ENCODE measurements at places on chromosomes 13 and 19.

GRCh38 chr19:44592451-44592890 lies 20.9 kb upstream of the IGSF23 start:
- DNase-seq: no peak

DNA sequence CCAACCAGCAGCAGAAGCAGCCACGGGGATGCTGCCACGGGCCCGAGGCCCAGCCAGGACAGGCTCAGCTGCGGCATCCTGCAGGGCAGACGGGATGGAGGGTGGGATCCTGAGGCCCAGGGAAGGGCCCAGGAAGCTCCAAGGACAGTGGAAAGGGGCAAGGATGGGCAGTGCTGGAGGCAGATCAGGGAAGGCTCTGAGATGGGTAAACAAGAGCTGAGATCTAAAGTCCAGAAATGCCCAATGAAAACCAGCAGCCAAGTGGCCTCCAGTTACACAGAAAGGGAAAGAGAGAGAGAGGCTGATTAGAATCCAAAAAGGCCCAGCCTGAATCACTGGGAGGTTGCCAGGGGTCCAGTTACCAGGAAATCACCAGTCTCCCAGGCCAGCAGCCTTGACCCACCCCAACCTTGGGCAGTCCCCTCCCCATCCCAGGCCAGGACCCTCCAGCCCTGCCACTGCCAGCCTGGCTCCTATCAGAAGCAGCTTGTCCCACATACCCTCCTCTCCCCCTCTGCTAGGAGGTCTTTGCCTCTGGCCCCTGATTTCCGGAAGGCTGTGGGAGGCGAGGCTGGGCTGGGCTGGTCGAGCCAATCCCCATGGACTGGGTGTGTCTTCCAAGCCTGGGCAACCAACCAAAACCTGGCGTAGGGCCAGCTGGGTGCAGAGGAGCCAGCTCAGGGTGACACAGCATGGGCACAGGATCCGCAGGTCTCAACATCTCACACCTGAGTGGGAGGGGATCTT lies at the start of gene CYP4F11:
Gene CYP4F11 (minus strand): TSS at position 198 of the 747 bp plus-strand sequence. CDS start 121 bp downstream, at position 77.
- no peak for DNase-seq

DNA sequence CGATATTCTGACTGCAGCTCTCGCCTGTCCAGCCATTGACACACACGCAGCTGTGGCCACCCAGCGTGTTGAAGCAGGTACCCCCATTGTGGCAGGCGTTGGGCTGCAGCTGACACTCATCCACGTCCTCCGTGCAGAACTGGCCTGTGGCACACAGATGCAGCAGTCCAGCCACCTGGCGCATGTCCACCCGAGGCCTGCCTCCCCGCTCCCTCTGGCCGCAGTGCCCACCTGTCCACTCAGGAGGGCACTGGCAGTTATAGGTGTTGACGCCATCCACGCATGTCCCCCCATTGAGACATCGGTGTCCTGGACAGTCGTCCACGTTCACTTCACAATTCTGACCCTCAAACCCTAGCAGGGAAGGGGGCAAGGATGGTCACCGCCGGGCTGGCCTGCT lies 9.3 kb downstream of the NOTCH3 start:
- DNase-seq: no peak

- no peak for DNase-seq
These were observed 30.6 kb upstream of the ATP1A3 start for GRCh38 chr19:42024622-42025111.

DNA sequence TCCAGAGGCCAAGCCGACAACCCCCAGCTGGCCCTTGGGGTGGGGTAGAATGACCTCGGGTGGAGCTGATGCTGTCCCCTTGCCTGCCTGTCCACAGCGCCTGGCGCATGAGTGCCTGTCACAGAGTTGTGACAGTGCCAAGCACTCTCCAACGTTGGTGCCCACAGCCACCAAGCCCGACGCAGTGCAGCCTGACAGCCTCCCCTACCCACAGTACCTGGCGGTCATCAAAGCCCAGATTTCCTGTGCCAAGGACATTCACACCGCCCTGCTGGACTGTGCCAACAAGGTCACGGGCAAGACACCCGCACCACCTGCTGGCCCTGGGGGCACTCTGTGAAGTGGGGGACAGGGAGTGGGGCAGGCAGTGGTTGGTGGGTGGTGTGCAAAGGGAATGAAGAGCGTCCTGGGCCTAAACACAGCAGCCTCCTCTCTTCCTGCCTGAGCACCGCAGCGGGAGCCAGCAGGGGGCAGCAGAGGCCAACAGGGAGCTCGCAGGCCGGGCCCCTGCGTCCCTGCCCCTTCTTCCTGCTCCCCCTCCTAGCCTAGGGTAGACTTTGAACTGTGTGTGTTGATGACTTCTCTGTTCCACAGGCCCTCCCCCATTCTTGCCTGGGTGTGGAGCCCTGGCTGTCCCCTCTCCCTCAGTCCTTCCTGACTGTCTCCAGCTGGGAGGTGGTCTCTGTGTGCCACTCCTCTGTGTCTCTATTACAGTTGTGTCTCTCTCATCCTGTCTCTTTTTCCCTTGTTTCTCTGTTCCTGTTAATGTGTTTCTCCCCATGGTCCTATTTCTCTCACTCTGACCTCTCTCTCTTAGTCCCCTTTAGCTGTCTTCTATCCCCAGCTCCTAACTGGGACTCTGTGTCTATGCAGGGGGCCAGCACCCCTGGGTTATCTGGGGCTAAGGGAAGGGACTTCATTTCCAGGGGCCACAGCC lies 6.5 kb downstream of the MED29 start:
- peak; percentile 90 for DNase-seq

- peak; percentile 67 for DNase-seq
These were observed 624 bp downstream of the CTXN1 start for GRCh38 chr19:7925171-7925851.

- DNase-seq: no peak
These were observed 4.7 kb downstream of the LENG1 start for GRCh38 chr19:54154603-54155345.

- peak; percentile 38 for DNase-seq
These were observed 19.8 kb upstream of the TCF3 start for GRCh38 chr19:1672038-1672768.

GRCh38 chr13:23583491-23583890 lies 13.3 kb downstream of the TNFRSF19 start:
- no peak for DNase-seq

DNA sequence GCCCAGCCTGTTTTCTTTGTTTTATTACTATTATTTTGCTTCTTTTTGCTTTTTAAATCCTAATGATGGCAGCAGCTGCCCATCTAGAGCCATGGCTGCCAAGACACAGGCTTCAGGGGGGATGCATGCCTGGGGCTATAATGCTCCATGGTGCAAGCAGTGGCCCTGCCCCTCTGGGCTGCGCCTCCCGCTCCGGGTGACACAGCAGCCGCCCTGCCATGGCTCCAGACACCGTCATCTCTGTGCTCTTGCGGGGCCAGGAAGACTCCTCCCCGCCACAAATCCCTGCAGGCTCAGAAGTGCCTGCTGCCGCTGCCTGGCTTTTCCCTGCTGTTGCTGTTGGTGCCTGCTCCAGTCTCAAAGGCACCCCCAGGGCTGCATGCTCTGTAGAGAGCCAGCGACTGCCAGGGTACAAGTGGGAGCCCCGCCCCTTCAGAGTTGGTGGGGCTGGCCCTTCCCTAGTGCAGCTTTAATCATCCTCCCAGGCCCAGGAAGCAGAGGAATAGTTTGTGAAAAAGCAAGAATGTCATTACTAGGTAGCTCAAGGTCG lies 581.5 kb downstream of the FGF9 start:
- DNase-seq: no peak

DNA sequence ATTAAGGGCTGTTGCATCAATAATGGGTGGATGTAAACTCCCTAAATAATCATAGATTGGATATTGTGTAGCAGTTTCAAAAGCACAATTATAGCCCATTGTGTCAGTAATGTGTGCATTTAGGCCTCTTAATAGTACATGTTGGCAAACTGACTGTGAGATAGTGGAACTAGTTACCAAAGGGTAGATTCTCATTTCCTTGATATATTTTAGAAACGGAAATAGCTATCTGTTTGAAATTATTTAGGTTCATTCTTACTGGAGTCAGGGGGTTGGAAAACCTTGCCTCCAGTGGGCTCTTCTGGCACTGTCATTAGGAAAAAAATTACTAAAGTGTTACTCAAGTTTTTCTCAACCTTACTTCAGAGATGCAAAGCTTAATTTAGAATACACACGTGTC lies 1074.9 kb downstream of the PCDH17 start:
- DNase-seq: no peak

- DNase-seq: no peak
These were observed 22.5 kb upstream of the KLF2 start for GRCh38 chr19:16301999-16302694.

DNA sequence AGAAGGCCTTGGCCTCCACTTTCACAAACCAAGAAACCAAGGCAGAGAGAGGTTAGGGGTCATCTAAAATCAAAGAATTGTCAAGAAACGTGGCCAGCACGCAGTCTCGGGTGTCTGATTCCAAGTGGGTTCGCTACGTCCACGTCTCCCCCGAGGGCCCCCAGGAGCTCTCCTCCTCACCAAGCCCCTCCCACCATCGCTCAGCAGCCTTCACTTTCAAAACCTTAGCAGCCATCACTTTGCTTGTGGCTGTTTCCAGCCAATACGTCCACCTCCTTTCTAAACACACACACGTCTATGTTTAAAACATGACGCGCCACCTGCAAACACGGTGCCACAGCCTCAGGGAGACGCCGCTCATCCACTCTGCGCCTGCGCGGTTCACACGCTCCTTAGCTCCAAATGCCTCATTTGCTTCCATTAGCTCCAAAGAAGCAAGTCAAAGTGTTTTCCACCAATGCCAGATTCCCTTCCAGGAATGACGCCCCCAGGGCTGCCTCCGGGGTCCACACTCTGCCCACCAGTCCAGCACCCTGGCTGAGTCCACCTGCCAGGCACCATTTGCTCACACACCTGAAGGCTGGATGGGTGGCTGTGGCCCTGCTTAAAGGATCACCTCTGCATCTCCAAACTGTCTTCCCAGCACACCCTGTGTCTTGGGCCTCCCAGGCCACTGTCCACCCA lies 5.5 kb downstream of the RASA3 start:
- DNase-seq: no peak

GRCh38 chr13:41696163-41697003 lies 239.0 kb downstream of the RGCC start:
- no peak for DNase-seq

All from HL-60 (cell line).